ENCODE measurements at places on chromosomes 11 and 22.

- no peak for DNase-seq
These were observed 47.2 kb downstream of the CCDC15 start for GRCh38 chr11:125001079-125001778.

DNA sequence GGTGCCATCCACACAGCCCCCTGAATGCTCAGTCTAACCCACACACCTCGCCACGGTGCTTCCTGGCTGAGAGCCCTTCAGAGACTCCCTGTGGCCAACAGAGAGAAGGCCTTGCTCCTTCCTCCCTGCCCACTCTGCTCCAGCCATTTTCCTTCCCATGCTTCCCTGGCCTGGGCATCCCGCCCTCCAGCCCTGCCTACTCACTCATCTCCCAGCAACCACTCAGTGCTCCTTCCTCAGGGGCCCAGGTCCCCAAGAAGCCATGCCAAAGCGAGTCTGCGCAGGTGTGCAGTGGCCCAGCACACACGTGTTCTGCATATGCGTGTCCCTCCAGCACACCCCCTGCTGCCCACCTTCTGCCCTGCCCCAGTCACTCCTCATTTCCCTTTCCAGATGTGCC lies 56.4 kb downstream of the NECTIN1 start:
- DNase-seq, result no peak

DNA sequence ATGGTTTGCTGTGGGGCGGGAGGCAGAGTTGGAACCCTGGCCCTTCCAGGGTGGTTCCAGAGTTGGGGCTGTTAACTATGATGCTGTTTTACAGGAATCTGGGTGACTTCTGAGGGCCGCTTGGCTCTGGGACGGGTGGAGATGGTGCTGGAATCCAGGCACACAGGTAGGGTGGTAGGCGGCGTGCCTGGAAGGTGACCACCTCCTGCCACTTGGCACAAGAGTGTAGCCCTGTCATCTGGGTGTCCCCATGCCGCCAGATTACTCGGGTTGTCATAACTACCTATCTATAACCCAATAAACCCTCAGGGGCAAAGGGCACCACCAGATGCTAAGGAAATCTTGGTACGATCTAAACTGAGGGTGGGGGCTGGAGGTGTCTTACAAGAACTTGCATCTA lies 1.3 kb downstream of the CARS1 start:
- DNase-seq, result no peak

DNA sequence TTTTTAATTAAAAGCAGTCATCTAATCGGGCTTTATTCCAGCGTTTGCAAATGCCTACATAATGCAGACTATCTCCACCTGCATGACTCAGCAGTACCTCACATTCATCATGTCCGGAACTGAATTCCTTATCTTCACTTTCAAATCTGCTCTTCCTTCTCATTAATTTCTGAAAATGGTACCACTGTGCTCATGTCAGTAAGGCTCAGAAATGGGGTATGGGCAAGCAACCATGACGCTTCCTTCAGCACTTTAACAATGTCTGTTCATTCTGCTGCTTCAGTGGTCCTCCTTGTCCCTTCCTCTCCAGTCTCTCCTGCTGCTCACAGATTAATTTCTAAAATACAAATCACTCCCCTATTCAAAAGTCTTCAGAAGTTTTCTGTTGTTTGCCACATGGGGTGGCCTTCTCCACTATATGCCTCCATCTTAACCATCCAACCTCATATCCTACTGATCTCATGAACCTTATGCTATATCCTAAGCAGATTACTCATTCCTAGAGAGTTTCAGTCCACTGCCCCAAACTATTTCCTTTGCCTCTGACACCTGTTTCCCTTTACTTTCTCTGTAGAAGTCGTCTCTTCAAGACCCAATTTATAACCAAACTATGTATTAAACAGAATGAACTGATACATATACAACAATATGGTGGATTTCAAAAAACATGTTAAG lies 7.0 kb downstream of the GTF2H1 start:
- DNase-seq, result no peak

DNA sequence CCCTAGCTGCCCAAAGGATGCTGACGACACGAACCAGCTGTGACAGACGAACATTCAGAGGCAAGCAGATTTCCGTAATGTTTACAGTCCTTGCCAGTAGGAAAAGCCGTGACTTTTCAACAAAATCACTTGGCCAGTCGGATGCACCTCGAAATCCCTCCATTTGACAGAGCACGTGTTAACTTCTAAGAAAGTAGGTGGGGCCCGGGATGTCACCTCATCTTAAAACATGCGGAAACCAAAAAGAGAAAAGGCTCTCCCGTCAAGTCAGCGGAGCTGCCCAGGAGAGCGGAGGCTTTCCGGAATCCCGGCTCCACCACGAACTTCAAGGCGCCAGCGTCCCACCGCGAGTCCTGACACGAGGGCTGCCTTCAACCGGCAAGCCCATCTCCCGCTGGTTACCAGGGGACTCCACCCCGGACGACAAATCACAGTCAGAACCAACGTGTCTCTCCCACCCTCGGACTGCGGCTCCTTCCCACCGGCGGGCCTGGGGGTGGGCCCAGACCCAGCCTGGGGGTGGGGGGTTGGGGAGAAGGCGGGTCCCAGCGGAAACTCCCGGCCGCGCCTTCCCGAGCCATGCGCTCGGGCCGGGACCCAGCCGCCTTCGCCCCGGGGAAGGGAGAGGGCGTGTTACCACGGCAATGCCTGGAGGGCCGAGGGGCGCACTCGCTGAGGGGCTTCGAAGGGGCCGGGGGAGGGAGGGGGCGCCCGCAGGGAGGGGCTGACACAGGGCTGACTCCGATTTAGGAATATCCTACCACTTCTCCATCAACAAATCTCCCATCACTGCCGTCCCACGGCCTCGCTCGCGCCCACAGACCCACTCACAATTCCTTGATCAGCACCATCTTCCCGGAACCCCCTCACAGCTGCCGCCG lies 475 bp downstream of the PITPNB start:
- peak; percentile 46 for DNase-seq

DNA sequence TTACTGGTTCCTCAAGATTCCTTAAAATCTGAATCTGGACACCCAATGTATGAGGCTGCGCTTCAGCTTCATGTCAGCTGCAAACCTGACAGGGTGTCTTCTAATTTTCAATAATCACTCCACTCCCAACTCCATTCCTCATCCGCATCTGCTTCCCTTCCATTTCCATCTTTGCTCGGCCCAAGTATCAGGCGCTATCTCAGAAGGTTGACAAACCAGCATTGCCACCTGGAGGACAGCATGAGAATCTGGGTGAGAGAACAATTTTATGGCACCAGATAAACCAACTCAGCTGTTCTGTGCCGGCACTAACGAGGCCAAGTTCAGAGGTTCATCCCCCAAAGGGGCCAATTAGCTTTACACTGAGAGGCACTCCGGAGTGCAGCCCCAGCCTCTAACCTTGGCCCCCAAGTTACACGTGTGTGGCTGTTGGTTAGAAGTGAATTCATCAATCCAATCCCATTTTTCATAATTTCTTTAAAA lies 79.1 kb upstream of the LMO2 start:
- DNase-seq, result no peak

- DNase-seq, result no peak
These were observed 17.1 kb downstream of the FAR1 start for GRCh38 chr11:13685461-13686108.

GRCh38 chr11:33885338-33886005 lies 6.4 kb downstream of the LMO2 start:
- no peak for DNase-seq

DNA sequence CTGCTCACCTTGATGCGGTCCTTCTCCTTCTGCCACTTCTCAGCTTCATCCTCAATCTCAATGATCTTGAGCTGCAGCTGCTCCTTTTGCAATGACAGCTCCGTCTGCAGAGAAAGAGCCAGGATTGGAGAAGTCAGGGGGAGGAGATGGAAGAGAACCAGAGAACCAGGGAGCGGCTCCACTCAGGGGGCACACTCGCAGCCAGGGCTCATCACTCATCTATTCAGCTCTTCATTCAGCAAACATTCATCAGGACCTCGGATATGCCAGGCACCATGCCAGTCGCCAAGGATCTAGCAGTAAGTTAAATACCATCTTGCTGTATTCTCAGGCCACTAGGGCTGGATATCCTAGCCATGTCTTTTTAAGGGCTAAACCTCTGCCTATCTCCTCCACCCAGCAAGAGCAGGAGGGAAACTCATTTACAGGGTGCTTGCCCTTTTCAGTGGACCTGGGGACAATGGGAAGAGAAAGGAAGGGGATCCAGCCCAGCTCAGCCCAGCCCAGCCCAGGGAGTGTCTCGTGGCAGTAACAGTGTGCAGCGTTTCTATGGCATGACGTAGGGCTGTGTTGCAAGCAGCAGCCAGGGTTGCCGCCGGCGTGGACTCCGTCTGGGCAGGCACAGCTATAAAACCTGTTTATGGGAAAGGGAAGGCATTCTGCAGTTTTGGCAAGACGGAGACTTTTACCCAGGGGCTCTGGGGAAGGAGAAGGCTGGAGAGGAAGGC lies 9.4 kb downstream of the TRIM29 start:
- no peak for DNase-seq

GRCh38 chr11:47060807-47061206 lies 115.9 kb downstream of the ARFGAP2 start:
- DNase-seq, result no peak

- DNase-seq, result no peak
These were observed 137.3 kb upstream of the RASSF10 start for GRCh38 chr11:12871788-12872321.

DNA sequence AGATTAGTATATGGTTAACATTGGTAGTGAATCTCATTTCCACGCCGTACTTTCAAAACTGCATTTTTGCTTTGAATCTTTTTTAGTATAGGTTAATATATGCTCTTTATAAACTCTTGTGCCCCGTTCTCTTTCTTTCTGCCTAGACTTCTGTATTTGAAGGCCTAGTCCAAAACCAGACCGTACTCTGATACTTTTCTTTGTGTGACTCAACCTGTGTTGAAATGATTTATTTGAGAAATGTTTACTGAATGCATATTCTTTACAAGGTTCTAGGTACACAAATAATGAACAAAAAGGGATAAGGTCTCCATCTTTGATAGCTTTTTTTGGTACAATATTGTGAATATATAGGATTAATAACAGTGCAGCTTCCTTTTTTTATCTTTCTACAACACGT lies 68.3 kb downstream of the HIPK3 start:
- DNase-seq, result no peak

GRCh38 chr22:22902247-22903001 lies 14.8 kb downstream of the IGLL5 start:
- DNase-seq, result no peak

GRCh38 chr11:28524098-28524497 lies 415.9 kb downstream of the METTL15 start:
- DNase-seq, result no peak

- peak; percentile 34 for DNase-seq
These were observed 62.8 kb downstream of the BCR start for GRCh38 chr22:23243006-23243573.

GRCh38 chr11:127866109-127866508 lies 721.2 kb downstream of the ETS1 start:
- DNase-seq, result no peak
